ENCODE measurements at places on chromosomes 3 and 15.

DNA sequence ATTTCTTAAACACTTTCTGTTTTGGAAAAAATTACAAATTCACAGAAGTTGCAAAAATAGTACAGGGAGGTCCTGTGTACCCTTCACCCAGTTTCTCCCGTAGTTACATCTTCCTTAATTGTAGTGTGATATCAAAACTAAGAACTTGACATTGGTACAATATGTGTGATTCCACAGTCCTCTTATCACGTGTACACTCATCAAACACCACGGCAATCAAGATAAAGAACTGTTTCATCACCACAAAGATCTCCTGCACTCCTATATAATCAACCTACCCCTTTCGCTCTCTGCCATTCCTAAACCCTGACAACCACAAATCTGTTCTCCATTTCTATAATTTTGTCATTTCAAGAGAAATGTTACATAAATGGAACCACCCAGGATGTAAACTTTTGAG, 31.4 kb downstream of the POMGNT2 start:
- no peak for DNase-seq

DNA sequence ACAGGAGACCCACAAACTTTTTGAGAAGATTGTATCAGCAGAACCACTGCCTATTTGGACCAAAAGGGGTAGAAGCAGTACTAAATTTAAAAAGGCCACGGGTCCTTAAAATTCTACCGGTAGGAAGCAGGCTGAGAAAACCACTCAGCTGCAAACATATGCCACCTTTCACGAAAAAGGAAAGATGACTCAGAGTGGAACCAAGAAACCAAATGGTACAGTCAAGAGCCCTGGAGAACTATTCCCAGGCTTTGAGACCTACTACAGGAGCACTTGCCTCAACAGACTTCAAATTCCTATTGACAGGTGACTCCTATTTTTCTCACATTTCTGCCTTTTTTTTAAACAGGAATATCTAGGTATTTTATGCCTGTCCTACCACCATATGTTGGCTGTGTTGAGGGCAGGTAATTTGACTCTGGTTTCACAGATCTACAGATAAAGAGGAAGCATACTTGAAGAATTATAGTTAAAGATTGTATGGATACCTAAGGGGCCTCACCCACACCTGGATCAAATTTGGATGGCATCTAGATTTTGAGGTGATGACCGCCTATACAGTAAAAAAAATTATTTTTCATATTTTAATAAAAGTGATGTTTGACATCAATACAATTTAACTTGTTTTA, 10.1 kb downstream of the GOLIM4 start:
- DNase-seq: no peak

DNA sequence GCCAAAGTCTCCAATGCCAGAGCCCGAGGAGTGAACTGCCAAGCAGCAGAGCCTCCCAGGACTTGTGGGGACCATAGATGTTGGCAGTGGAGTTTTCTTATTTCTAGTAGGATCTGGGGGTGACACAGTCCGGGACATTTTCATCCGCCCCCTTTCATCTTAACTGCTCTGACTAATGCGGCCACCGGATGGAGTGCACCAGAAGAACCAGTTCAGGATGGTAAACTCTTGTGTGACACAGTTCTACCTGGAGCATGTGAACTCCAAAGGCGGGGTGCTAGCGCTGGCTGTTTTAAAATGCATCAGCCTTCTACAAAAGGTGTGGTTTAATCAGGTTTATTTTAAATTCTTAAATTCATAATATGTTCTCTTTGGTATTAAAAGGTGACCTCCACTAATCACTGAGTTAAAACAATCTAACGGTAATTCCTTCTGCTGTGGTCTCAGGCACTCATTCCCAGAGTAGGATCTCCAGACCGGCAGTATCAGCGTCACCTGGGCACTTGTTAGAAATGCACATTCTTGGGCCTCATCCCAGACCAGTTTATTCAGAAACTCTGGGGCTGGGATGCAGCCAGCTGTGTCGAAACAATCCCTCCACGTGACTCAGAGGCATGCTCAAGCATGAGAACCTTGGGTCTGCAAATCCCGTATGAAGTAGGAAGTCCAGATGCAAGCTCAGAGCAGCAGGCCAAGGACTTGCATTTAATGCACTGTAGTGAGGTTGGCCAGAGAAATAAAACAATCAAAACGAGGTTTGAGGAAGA, 105.5 kb downstream of the GABRB3 start:
- DNase-seq: no peak

GRCh38 chr3:30511524-30512251, 94.7 kb upstream of the TGFBR2 start:
- no peak for DNase-seq

- DNase-seq: no peak
These were observed 52.4 kb downstream of the TNIK start for GRCh38 chr3:171407759-171408158.

- DNase-seq: no peak
These were observed 55.9 kb upstream of the NR2C2 start for GRCh38 chr3:14891135-14892132.

DNA sequence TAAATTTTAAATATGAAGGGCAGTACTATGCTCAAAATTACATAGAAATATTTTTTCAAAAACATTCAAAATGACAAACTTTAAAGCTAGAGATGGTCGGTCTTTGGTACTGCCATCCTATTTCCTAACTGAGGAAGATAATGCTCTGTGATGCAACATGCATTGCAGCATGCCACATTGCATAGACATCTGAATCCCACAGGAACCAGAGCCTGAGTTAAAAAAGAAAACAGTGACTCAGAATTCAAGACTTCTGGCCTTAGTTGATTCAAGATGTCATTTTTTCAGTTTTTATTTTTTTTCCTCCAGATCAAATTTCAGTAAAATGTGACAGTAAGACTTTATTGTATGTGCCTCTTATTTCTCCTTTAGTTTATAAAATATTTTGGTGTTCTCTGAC, 33.1 kb downstream of the TP63 start:
- DNase-seq: no peak

- DNase-seq: no peak
These were observed 7.3 kb downstream of the B3GNT5 start for GRCh38 chr3:183260167-183260904.

- no peak for DNase-seq
These were observed 3.9 kb upstream of the ACAN start for GRCh38 chr15:88799341-88799740.

- no peak for DNase-seq
These were observed 252.7 kb downstream of the EPHA3 start for GRCh38 chr3:89360156-89360555.
